Stimulated activated CD4-positive, alpha-beta T cell treated with anti-CD3 and anti-CD28 coated beads, TNF-alpha, amount 100 ng/mL, for 24 hours (primary cell): ENCODE measurements at places on chromosomes 4 and X.

DNA sequence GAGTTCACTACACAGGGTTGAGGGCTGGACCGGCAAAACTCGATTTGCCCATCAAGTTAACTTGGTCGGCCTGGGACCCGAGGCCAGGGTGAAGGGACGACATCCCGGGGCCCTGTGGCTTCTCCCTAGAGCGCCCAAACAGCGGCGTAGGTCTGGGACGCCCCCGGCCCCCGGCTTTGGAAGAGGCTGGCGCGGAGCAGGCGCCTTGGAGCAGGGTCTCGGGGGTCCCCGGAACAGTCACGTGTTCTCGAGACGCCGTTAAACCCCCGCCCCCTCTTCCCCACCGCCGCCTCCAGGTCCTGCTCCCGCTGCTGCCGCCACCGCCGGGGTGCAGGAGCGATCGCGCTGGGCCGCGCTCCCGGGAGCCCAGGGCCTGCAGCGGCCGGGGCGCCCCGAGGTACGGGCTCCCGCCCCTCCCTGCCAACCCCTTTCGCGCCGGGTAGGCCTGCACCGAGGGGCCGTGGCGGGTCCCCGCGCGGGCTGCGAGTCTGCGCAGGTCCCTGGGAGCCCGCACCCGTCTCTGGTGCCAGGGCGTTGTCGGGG is at the start of gene NPY5R:
Gene NPY5R, plus strand, starts transcription at position 289 of the 543 bp plus-strand sequence. CDS start 6,382 bp downstream, outside the sequence.
- no peak for DNase-seq

DNA sequence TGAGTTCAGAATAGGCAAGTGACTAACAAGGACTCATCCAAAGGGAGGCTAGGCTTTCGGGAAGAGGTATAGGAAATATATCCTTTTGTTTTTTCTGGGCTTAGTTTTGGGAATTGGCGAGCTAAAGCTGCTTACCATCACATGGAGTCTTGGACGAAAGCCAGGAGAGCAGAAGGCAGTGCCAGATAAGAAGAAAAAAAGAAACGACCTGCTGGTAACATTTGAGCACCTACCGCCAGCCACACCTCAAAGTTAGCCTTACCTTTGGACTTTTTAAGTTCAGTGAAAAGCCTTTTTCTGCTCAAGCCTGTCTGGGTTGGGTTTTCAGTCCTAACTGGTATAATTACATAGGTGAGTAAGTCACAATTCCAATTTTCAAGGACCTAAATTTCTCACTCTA is 85.1 kb upstream of the LCORL start:
- DNase-seq: no peak

- no peak for DNase-seq
These were observed 20.3 kb downstream of the CLRN2 start for GRCh38 chr4:17535242-17535641.

DNA sequence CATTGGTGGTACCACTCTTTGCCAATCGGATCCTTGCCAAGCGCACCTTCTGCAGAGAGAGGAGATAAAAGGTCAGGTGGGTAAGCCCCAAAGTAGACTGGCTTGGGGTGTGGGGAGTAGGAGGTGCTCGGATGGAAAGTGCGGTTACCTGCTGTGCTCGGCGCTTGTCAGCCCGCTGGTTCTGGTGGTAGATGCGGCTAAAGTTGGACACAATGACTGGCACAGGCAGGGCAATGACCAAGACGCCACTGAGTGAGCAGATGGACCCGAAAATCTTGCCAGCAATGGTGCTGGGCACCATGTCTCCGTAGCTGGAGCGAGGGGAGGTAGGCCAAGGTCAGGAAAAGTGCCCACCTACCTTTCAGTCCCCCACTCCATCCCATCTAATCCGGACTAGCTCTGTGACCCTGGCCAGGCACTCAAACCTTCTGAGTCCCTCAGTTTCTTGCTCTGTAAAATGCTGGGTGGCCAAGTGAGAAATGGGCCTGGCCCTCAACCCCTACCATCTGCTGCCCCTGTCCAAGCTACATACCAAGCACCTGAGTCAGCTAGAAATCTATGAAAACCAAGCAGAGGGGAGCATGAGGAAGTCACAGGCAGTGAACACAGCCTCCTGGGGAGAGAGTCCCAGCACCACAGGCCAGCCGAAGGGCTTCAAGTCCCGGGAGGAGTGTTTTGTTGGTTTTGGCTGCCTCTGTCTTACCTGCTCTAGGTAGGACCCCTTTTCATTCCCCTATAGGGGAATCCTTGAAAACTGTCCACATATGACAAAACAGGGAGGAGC is 4.7 kb downstream of the KCND1 start:
- DNase-seq: no peak

- no peak for DNase-seq
These were observed 335.5 kb upstream of the IGFBP7 start for GRCh38 chr4:57445686-57446085.

- DNase-seq: no peak
These were observed 111.6 kb upstream of the CXCL13 start for GRCh38 chr4:77493829-77494551.

DNA sequence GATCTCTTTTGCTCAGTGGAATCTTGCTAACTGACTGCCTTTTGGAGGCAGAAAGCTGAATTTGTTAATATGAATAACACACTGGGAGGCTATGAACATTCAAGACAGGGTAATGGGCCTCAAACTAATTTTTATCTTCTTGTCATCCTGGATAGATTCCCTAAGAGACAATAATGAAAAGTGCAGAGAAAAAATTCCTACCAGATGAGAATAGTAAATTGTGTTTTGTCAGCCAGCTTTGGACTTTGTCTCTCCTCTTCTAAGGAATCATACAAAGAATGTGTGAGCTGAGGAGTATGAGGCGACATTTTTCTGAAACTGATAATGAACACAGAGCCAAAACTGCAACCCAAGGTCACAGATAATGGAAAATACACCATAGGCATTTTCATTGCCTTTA is 649.3 kb downstream of the IQCM start:
- no peak for DNase-seq

DNA sequence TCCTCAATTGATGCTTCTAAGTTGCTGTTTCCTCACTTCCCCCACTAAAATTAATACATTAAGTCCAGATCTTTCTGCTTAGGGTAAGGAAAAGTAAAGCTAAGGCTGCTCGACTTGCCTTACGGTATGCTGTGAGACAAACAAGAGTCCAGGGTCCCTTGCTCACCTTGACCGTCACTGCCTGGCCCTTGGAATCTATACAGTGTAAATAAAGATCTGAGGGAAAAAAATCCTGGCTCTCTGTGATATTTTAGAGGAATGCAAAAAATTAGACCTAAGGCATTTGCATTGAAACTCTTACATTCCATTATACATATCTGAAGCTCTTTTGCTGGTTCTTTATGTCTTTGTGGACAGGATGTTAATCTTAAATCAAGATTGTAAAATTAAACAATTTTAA is 129.6 kb upstream of the HCCS start:
- no peak for DNase-seq

DNA sequence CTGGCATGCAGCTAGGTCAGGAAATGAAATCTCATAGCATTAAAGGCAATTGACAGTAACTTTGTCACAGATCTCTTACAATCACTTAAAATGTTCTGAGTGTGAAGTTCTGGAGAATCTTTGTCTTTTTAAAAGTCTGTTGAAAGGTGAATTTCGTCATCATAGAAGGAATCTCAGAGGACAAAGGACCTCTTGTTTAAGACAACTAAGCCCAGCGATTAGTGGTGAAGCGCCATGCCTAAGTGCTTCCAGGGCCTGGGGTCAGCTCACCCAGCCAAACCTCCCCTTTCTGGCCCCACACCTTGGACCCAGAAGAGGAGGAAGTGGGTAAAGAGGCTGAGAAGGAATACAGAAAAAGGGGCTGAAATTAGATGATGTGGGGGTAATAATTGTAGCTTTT is 8.5 kb downstream of the FRMD7 start:
- DNase-seq: no peak

DNA sequence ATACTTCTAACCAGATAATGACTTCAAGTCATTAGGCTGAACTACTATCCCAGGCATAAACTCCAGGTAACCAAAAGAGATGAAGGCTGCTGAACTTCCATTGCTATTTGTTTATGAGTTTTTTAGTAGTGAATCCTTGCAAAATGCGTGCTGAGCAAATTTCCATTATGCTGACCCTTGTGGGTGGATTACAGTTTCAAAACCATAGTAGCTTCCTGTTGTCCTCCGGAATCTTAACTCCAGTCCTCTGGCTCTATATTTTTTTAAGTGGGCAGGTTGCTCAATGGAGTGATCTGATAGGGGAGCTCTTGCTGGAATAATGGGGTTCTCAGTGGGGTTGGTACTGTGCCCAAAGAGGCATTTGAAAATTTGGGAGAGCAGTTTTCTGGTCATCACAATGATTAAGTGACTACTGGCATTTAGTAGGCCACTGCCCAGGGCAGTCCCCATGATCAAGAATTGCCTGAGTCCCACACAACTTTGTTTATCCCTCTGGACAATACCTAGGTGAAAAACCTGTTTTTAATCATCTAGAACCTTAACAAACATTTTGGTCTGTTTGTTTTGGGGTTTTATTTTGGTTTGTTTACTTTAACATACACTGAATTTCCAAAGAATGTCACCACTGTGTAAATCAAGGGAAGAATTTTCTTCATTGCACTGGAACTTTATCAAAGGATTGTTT is 302.3 kb upstream of the GATB start:
- DNase-seq: no peak

- DNase-seq: no peak
These were observed 315.1 kb upstream of the ADGRL3 start for GRCh38 chr4:60885011-60885410.

DNA sequence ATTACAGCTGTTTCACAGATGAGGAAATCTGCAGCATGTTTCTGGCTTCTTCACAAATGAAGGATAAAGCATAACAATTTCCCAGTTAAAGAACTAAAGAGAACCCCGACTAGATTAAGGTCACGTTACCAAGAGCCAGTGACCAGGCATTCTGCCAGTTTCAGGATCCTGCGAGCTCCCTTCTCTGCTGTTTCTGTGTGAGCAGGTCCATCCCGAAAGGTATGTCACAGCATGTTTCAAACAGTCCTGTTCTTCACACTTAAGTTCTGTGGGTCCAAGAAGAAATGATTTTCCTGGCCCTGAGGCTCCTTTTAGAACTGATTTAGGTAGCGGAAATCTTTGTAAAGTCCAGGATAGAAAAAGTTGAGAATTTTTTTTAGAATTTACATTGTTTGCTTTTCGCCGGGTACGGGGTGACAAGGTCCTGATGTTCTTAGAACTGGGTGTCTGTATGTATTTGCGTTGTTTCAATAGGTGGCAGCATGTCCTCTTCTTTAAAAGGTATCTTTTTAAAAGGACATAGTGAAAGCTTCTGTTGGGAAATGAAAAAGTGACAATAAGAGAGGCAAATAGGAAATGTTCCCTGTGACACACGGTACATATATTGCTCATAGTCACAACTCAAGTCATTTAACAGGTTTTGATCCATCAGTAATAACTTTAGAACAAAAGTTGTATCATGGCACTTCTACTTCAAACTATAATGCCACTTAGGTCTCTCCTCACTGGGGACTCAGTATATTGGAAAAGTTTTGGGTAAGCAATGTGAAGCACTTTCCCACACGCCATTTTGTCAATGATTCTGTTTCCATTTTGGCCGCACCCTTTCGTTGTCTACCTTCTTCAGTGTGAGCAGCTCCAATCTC is 18.4 kb downstream of the IL21 start:
- DNase-seq: no peak

GRCh38 chr4:60865273-60865672 is 334.9 kb upstream of the ADGRL3 start:
- DNase-seq: no peak

DNA sequence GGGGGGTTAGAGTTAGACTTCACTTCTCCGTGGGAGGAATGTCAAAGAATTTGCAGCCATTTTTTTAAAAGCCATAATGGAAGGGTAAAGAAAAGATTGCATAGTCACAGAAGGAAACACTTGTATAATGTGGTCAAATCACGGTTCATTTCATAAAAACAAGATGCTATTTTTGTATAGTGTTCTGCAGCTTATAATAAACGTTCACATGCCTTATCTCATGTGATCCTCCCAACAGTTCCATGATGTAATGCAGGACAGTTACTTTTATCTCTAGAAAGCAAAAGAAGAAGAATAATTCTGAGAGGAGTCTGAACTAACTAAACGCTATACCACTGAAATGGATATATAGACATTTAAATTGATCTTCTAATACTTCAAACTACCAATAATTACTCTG is 71.3 kb upstream of the CAMK2D start:
- no peak for DNase-seq

DNA sequence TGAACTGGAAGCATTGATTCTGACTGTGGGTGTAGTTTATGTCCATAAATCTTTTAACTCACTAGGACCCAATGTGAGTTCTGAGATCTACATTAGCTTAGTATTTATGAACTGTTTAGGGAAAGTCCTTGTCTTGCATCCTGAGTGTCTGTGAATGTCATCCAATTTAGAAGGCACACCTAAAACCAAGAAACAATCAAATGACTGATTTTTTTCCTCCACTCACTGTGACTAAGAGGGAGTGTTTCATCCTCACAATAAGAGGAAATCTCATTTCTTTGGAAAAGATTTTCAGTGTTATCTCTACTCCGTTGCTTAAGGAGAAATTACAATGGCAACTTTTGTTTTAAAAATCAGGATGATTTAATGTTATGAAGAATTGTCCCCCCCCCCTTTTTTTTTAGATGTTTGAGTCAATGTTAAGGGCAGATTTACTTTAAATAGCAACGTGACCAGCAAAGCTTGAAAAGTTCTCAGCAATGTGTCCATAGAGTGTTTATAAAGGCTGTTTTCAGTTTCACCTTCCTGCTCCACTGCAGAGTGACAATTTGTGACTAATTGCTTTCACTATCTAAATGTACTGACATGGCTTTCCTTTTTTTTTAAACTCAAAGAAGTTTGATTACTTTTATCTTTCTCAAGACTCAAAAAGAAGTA is 173.0 kb downstream of the SPCS3 start:
- no peak for DNase-seq

DNA sequence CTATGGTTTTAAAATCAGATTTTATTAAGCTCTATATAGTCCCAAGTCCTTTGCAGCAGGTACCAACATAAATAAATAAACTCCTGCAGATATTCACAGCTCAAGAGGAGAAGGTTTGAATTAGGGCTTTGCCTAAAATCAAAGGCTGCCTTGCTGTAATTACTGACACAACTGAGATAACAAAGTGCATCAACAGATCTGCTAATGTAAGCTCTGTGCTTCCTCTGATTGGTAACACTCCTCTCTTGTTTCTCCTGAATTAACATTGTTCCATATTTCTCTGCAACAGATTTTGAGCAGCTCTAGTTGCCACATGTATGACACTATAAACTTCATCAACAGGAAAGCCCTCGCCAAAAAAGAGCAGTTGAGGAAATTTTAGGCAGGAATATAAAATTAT is 193.6 kb downstream of the SLC39A8 start:
- DNase-seq: no peak

- no peak for DNase-seq
These were observed 55.2 kb downstream of the LGI2 start for GRCh38 chr4:24975510-24975909.

GRCh38 chrX:13346646-13347045 is 26.8 kb upstream of the ATXN3L start:
- no peak for DNase-seq
